ENCODE measurements at places on chromosomes 1 and 21. TPM values are rescaled to one million over a fixed set of nuclear protein-coding genes. Genes with fewer than 3 reads are reported as not detected.

Gene MAP1LC3C
- total RNA-seq = 1.0 TPM

Gene VSIG8
- 28.8 TPM for total RNA-seq

Gene LCE2A
- 457 TPM for total RNA-seq

Gene NR0B2
- not detected for total RNA-seq

Gene SELENBP1
- total RNA-seq = 67.5 TPM

Measured in suprapubic skin (tissue), 4 donors.